Lung (tissue), 17 donors: ENCODE measurements at places on chromosomes 1 and 21. TPM values are rescaled to one million over a fixed set of nuclear protein-coding genes. Genes with fewer than 3 reads are reported as not detected.

The TMEM82 gene
- polyA plus RNA-seq, result not detected

The SH3D21 gene
- polyA plus RNA-seq, result 9.0 TPM

The LCE6A gene
- polyA plus RNA-seq, result not detected

The LCE2C gene
- not detected for polyA plus RNA-seq

The PDE4DIP gene
- polyA plus RNA-seq, result 32.5 TPM

The ANKRD45 gene
- 2.3 TPM for polyA plus RNA-seq

The ZBTB8A gene
- 2.9 TPM for polyA plus RNA-seq

The FCGR3A gene
- polyA plus RNA-seq, result 211 TPM

The TCHHL1 gene
- not detected for polyA plus RNA-seq

The LYPD8 gene
- polyA plus RNA-seq, result not detected

- H3K27me3 ChIP-seq, result no peaks in the 10 kb centered on the region
- peaks cover 4% of the 10 kb centered on the region for H3K36me3 ChIP-seq
- H3K27ac ChIP-seq, result no peak overlapping the region
- no peak for DNase-seq
These were observed 26.1 kb downstream of the TLR5 start for GRCh38 chr1:223116950-223117349.

- DNase-seq, result peak; percentile 96
- H3K27ac ChIP-seq, result peak within 1 kb of the TSS; percentile 91
- no peaks in the 10 kb centered on the region for H3K36me3 ChIP-seq
These were observed at the start of gene PHC2 for GRCh38 chr1:33430692-33431593. Gene PHC2 (minus strand): TSS chr1:33431095. CDS start chr1:33375539, 55,556 bp downstream.

DNA sequence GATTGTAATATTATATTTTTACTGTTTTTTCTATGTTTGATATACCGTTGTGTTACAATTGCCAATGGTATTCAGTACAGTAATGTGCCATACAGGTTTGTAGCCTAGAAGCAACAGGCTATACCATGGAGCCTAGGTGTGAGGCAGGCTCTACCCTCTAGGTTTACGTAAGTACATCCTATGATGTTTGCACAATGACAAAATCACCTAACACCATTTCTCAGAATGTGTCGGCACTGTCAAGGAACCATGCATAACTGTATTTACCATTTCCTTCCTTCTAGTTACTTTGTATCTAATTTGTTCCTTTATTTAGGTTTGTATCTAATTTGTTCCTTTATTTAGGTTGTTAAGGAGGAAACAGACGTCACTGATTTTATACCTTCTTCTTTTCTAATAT is 9.9 kb downstream of the NPHP4 start:
- H3K4me3 ChIP-seq, result no peak overlapping the region
- no peak for DNase-seq
- no peaks in the 10 kb centered on the region for H3K36me3 ChIP-seq
- peaks cover 3% of the 10 kb centered on the region for H3K4me1 ChIP-seq
- H3K27me3 ChIP-seq, result no peaks in the 10 kb centered on the region

GRCh38 chr21:38244407-38244787 is 12.4 kb upstream of the KCNJ15 start:
- no peak overlapping the region for H3K4me3 ChIP-seq
- peaks cover 27% of the 10 kb centered on the region for H3K4me1 ChIP-seq
- no peaks in the 10 kb centered on the region for H3K36me3 ChIP-seq
- no peak for DNase-seq
- H3K27me3 ChIP-seq, result no peaks in the 10 kb centered on the region

DNA sequence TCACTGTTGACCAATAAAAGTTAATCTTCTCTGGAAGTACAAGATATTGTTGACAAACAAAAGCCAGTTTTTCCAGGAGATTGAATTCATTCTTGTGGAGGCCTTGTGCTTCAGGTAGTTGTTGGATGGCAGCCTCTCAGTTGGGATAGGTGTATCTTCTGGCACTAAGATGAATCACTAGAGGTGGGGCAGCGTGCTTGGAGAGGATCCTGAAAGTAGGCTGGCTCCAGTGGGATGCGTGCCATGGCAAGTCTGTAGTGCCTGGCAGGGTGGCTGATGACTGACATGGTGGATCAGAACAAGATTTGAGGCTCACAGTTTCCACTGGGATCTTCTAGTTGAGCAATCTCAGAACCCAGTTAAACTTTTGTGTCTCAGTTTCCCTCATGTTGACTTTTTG is 2.4 kb downstream of the VPS13D start:
- DNase-seq, result no peak
- H3K36me3 ChIP-seq, result peaks cover 7% of the 10 kb centered on the region
- no peak overlapping the region for H3K27ac ChIP-seq
- no peaks in the 10 kb centered on the region for H3K27me3 ChIP-seq
- no peak overlapping the region for H3K4me3 ChIP-seq

- H3K27me3 ChIP-seq, result no peaks in the 10 kb centered on the region
- H3K4me1 ChIP-seq, result peaks cover 3% of the 10 kb centered on the region
These were observed 11.6 kb upstream of the SESN2 start for GRCh38 chr1:28247612-28248272.

DNA sequence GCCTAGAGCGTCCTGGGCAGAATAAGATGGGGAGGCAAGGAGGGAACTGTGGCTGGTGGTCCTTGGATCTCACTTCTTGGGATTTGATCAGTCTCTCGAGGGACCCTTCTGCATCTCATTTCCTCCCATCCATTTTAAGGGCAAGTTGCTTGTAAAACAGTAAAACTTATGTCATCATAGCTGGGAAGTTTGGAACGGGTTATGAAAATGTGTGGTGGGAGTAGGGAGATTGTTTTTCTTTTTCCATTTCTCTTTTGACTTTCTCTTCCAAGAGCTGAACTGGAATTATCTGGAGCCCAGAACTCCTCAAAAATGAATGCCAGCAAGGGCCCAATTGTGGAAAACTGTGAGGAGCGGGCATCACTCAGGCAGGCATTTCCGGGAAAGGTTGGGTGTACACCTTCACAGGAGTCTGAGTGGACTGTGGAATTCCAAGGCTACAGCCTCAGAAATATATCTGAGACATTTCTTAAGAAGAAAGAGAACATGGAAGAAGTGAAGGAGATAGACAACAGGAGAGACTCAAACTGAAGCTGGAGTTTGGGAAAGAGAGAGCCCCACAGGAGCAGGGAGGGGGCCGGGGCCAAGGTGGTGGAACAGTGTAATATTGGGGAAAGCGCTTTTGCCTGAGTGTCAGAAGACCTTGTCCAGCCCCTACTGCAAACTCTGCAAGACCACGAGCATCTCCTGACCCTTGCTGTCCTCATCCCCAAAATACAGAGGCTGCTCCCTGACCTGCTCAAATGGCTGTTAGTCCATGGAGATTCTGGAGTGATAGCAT is 185.1 kb downstream of the FOXD2 start:
- no peak overlapping the region for H3K27ac ChIP-seq
- no peaks in the 10 kb centered on the region for H3K36me3 ChIP-seq
- H3K4me3 ChIP-seq, result no peak overlapping the region
- DNase-seq, result no peak
- no peaks in the 10 kb centered on the region for H3K27me3 ChIP-seq

- peak; percentile 36 for DNase-seq
- H3K27ac ChIP-seq, result peak overlapping the region; percentile 99
- peak overlapping the region; percentile 94 for H3K4me3 ChIP-seq
- no peaks in the 10 kb centered on the region for H3K27me3 ChIP-seq
These were observed 1.5 kb downstream of the ATP1A1 start for GRCh38 chr1:116374353-116375147.

DNA sequence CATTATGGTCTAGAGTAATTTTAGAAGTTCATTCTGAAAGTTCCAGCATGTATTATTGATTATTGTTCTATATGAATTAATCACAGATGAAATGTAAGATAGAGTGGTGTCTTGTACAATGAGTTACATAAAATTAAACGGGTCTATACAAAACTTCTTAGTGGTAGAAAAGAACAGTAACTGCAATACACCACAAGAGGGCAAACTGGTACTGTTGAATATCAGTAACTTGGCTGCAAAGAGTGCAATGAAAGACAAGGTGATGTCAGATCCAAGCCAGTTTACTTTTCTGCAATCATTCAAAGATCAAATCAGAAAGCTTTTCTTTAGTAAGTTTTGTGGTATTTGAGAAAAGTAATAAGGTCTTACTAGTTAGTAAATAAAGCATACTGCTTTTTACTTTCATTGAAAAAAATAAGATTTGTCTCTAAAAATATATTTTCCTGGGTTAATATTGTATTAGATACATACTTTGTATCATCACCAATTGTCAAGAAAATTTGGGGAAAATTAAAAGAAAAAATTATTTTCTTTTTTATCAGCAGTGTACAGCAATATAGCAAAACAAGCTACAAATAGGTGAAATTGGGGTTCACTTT is 66.4 kb upstream of the BTG3 start:
- no peak overlapping the region for H3K4me3 ChIP-seq
- no peak overlapping the region for H3K27ac ChIP-seq
- no peak for DNase-seq
- no peaks in the 10 kb centered on the region for H3K4me1 ChIP-seq
- H3K27me3 ChIP-seq, result no peaks in the 10 kb centered on the region

- no peaks in the 10 kb centered on the region for H3K36me3 ChIP-seq
- peak within 1 kb of the TSS; percentile 8 for H3K4me3 ChIP-seq
- H3K27me3 ChIP-seq, result no peaks in the 10 kb centered on the region
- no peak within 1 kb of the TSS for H3K27ac ChIP-seq
These were observed at the start of gene DLGAP3 for GRCh38 chr1:34929497-34929852. Gene DLGAP3 (minus strand): TSS chr1:34929650. CDS start chr1:34905383, 24,267 bp downstream.

GRCh38 chr1:12405325-12406210 is 175.7 kb downstream of the VPS13D start:
- DNase-seq, result peak; percentile 60
- H3K36me3 ChIP-seq, result peaks cover 17% of the 10 kb centered on the region
- peak overlapping the region; percentile 37 for H3K27ac ChIP-seq
- peaks cover 59% of the 10 kb centered on the region for H3K4me1 ChIP-seq
- H3K27me3 ChIP-seq, result no peaks in the 10 kb centered on the region

DNA sequence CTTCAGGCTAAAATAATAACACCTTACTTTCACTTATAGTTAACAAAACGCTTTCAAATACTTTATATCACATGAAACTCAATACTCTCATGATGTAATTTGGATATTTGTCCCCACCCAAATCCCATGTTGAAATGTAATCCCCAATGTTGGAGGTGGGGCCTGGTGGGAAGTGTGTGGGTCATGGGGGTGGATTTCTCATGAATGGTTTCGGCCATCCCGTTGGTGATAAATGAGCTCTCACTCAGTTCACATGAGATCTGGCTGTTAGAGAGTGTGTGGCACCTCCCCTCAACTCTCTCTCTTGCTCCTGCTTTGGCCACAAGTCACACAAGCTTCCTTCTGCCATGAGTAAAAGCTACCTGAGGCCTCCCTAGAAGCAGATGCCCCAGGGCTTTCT is 22.5 kb upstream of the PTGFRN start:
- H3K4me3 ChIP-seq, result no peak overlapping the region
- no peak overlapping the region for H3K27ac ChIP-seq
- H3K27me3 ChIP-seq, result no peaks in the 10 kb centered on the region
- H3K4me1 ChIP-seq, result no peaks in the 10 kb centered on the region
- DNase-seq, result no peak
- no peaks in the 10 kb centered on the region for H3K36me3 ChIP-seq

DNA sequence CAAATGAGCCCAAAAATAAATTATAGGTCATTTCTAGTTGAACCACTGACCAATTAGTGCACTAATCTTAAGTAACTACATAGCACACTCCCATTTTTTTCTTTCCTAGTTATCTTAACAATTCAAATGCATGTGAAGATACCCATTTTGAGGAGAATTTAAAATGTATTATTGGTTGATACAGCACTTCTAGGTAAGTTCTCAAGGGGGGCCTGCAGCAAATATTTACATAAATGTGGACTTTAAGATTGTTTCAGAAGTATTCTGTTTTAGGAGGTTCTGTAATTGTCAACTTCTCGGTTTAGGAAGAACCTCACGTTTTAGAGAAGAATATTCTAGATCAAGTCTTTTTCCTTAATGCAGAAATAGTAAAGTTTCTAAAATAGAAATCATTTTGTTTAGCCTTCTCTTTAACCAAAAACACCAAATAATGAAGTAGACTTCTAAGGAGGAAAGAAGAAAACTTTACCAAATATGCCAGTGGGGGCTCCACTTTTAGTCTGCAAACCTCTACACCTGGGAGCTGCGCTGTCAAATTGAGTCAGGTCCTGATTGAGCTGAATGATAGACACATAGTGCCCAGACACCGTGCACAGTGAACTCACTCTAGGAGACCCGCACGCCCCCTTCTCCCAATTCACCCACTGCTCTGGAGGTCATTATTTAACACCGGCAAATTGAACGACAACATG is 144.4 kb downstream of the RUNX1 start:
- no peaks in the 10 kb centered on the region for H3K36me3 ChIP-seq
- H3K4me1 ChIP-seq, result no peaks in the 10 kb centered on the region
- no peaks in the 10 kb centered on the region for H3K27me3 ChIP-seq
- DNase-seq, result no peak
- H3K27ac ChIP-seq, result no peak overlapping the region

- H3K4me3 ChIP-seq, result no peak overlapping the region
- no peak for DNase-seq
- no peak overlapping the region for H3K27ac ChIP-seq
- no peaks in the 10 kb centered on the region for H3K27me3 ChIP-seq
- H3K4me1 ChIP-seq, result no peaks in the 10 kb centered on the region
These were observed 13.9 kb downstream of the BSND start for GRCh38 chr1:55012661-55013060.

DNA sequence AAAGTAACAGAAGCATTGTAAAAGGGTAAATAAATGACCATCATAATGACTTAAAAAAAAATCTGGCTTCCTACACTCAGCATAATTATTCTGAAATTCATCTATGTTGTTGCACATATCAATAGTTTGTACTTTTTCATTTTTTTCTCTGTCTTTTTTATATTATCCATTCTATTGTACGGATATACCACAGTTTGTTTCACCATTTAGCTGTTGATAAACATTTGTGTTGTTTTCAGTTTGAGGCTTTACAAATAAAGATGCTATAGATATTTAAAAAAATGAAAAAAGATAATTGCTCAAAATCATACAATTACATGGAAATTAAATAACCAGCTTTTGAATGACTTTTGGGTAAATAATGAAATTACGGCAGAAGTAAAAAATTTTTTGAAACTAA is 31.9 kb downstream of the GPR88 start:
- no peaks in the 10 kb centered on the region for H3K36me3 ChIP-seq
- no peaks in the 10 kb centered on the region for H3K4me1 ChIP-seq

GRCh38 chr1:64248065-64248464 is 44.6 kb downstream of the UBE2U start:
- H3K4me3 ChIP-seq, result no peak overlapping the region
- no peaks in the 10 kb centered on the region for H3K4me1 ChIP-seq
- no peaks in the 10 kb centered on the region for H3K27me3 ChIP-seq
- DNase-seq, result peak; percentile 44

DNA sequence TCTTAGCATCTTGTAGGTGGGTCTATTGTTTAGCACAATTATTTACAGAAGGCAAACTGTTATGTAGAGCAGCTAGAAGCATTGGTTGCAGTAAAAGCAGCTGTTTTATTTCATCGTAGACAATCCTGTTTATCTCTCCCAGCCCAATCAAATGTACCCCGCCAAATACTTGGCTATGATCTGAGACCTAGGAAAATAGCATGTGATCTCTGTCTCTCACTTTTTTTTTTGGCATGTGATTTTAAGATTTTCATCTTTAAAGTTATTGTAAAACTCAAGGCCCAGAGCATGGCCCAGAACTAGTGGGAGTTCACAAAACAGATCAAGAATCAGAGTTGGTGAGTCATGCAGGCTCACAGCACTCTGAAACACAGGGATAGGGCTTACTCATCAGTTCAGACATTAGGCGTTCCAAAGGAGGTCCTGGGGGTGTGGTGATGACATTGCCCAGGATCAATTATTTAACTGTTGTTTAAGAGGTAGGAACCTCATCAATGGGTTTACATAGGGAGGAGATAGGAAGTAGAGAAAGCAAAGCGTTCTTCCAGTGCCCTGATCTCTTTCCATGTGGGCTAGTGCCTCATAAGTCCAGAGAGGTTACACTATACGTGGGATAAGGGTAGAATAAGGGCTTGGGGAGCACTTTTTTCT is 40.2 kb downstream of the TBX19 start:
- no peaks in the 10 kb centered on the region for H3K27me3 ChIP-seq
- H3K4me1 ChIP-seq, result no peaks in the 10 kb centered on the region
- no peak overlapping the region for H3K4me3 ChIP-seq
- H3K36me3 ChIP-seq, result no peaks in the 10 kb centered on the region
